ELR (cell line): ENCODE measurements at places on chromosomes 7 and 10.
A peak's percentile ranks its signal among the peaks of the same experiment; 100 is the strongest.

DNA sequence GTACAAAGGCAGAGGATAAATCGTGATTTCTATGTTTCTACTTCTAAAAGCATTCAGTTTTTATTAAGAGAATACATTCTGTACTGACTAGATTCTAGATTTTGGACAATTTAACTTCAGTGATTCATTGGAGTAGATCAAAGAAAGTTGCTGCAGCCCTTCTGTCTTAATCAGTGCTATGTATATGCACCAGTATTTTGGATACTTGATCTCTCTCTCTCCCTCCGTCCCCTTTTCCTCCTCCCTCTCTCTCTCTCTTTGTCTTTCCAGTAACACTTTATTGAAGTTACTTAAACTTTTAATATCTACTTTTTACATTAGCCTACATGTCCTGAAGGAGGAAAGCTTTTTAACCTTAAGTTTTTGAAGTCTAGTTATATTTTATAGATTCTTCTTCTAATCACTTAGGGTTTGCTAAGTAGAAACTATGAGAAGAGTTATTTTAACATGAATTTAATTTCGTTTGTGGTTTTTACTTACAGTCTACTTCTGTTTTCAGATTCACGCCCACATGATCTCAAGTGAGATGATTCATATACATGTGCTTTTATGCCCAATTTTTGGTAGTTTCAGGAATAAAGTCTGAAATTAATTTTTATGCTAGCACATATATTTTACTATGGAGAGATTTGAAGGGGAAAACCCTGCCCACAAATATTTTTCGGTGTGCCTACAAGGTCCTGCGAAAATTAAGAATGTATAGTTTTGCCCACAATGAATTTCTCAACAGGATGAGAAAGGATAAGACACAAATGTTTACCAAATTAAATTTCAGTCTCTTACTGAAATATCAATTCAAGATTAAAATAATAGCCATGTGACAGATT, 9.1 kb downstream of the MDFIC start:
- DNase-seq = peak; percentile 28

DNA sequence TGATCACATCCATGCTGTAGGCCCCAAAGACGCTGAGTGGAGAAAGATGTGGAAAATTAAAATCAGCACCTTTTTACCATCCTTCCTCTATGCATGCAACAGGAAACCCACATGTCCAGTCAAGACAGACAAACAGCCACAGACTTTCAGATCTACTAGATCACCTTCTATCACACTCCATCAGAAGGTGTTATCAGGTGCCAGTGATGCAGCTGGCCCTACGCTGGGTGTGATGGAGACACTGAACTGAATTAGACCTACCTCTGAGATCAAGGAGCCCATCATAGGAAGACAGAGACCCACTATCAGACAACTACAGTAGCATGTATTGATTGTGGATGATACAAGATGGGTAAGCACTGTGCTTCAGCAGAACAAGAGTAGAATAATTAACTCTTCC, 15.5 kb downstream of the CYP3A4 start:
- no peak for DNase-seq

DNA sequence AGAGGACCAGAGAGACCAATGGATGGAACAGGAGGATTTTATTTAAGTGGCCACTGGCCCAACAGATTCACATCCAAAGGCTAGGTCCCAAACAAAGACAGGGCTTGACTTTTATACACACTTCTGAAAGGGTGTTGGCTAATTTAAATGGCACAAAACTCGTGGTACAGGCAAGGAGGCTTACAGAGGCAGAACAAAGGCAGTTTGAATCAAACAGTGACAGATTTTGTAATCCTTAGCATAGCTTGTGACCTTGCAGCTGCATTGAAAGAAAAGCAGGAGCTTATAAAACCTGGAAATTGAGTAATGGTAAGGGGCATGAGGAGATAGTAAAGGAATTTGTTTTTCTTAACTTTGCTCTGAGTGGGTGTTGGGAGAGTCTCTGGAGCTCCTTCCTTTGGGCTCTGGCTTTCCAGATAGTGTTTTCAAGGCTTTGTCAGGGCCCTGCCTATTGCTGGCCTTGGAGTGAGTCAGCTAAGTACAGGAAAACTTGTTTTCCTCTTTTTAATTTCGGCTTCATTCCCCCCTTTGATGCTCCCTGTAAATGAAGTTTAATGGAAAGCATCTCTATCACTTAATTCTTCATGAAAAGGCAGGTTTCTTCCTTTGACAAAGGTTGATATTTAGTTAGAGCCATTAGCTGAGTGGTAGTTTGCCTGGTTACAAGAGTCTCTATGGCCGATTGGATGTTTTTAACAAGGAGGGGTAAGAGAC, 96.9 kb downstream of the TRIM24 start:
- no peak for DNase-seq

GRCh38 chr7:105775580-105775979, 100.8 kb downstream of the ATXN7L1 start:
- no peak for DNase-seq

DNA sequence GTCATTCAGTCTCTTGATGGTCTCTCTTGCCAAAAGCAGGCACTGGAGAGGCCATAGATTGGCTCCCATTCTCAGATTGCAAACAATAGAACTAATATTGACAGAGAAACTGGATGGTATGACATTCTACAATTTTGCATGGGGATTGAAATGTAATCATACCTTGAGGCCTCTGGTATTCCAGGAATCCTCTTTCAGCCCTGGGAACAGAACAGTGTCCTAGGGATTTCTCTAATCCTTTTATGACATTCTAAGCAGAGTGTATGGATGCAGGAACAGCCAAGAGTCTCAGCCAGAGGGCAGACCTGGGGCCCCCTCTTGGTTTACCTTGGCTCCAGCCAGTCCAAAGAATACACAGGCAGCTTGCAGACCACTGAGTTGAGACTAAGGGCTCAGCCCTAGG, 206.4 kb downstream of the KCNMA1 start:
- DNase-seq = no peak
